ENCODE measurements at places on chromosomes 16 and 17. TPM values are rescaled to one million over a fixed set of nuclear protein-coding genes. Genes with fewer than 3 reads are reported as not detected.

The SLC13A5 gene
- not detected for total RNA-seq

DNA sequence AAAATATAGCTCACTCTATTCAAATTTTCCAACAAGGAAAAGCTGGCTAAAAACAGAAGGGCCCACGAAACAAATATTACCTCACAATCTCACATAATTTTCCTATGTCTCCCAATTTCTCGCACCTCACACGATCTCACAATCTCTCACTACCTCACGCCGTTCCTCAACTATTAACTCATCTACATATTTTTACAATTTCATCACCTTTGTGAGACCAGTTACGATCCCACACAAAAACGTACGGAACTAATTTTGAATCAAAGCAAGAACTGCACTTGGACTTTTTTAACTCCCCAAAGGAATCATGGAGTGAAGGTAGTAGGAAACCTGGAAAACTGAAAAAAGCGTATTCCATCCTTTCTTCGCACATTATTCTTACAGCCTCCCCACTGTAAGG, 1.1 kb downstream of the CBX1 start:
- no peaks in the 10 kb centered on the region for H3K27me3 ChIP-seq
- H3K4me3 ChIP-seq: peak overlapping the region; percentile 83
- peaks cover 6% of the 10 kb centered on the region for H3K4me1 ChIP-seq
- DNase-seq: no peak

DNA sequence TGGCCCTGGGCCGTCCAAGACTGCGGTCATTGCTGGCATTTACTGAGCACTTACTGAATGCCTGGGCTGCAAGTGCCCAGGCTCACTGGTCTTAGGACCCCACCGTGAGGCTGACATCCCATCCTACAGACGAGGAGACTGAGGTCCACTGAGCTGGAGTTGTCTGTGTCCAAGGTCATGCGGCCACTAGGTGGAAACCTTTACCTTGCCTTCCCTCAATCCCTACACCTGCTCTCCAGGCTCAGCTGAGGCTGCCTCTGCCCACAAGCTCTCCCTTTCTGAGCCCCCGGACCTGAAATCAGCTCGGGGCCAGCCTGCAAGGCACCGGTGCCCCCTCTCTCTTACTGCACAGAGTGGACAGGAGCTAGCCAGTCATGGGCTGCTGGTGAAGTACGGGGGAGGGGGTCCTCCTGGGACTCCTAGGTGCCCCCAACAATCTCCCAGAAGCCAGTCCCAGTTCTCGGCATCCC, 1.5 kb downstream of the CASKIN1 start:
- no peak overlapping the region for H3K4me3 ChIP-seq
- no peaks in the 10 kb centered on the region for H3K36me3 ChIP-seq
- peaks cover 26% of the 10 kb centered on the region for H3K27me3 ChIP-seq
- no peak overlapping the region for H3K27ac ChIP-seq
- DNase-seq: peak; percentile 48

The SEPTIN12 gene
- not detected for total RNA-seq

DNA sequence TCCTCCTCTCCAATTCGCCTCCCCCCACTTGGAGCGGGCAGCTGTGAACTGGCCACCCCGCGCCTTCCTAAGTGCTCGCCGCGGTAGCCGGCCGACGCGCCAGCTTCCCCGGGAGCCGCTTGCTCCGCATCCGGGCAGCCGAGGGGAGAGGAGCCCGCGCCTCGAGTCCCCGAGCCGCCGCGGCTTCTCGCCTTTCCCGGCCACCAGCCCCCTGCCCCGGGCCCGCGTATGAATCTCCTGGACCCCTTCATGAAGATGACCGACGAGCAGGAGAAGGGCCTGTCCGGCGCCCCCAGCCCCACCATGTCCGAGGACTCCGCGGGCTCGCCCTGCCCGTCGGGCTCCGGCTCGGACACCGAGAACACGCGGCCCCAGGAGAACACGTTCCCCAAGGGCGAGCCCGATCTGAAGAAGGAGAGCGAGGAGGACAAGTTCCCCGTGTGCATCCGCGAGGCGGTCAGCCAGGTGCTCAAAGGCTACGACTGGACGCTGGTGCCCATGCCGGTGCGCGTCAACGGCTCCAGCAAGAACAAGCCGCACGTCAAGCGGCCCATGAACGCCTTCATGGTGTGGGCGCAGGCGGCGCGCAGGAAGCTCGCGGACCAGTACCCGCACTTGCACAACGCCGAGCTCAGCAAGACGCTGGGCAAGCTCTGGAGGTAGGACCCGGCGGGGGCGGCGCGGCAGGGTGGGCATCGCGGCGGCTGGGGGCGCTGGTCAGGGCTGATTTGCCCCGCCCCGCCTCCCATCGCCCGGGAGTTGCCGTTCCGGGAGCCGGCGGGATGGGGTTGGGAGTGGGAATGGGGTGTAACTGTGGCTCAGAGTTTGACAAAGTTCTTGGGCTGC, 567 bp downstream of the SOX9 start:
- peak overlapping the region; percentile 93 for H3K4me3 ChIP-seq
- DNase-seq: peak; percentile 54
- H3K36me3 ChIP-seq: peaks cover 29% of the 10 kb centered on the region
- peak overlapping the region; percentile 67 for H3K27ac ChIP-seq
- H3K4me1 ChIP-seq: peaks cover 39% of the 10 kb centered on the region

The TEX19 gene
- 0.39 TPM for total RNA-seq

GRCh38 chr17:69192754-69193153, 35.9 kb downstream of the ABCA10 start:
- H3K36me3 ChIP-seq: no peaks in the 10 kb centered on the region
- no peak for DNase-seq
- peaks cover 7% of the 10 kb centered on the region for H3K4me1 ChIP-seq
- no peak overlapping the region for H3K4me3 ChIP-seq

DNA sequence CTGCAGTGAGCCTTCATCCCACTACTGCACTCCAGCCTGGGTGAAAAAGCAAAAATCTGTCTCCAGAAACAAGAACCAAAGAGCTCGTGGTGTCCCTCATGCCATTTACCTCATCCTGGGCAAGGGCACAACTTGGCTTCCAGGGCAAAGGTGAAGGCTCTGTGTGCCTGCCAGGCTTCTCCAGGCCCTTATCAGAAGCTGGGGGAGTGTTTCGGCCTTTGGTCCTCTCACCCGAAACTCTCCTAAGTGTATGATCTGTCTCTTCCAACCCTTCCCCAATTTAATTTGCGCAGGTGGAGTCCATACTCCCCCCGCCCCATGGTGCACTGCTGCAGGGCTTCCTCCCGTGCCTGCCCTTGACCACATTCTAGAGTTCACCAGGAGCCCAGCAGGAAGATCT, 1.1 kb downstream of the CES2 start:
- no peak for DNase-seq
- H3K27ac ChIP-seq: no peak overlapping the region
- H3K27me3 ChIP-seq: no peaks in the 10 kb centered on the region
- no peak overlapping the region for H3K4me3 ChIP-seq

The FOXF1 gene
- total RNA-seq: not detected

DNA sequence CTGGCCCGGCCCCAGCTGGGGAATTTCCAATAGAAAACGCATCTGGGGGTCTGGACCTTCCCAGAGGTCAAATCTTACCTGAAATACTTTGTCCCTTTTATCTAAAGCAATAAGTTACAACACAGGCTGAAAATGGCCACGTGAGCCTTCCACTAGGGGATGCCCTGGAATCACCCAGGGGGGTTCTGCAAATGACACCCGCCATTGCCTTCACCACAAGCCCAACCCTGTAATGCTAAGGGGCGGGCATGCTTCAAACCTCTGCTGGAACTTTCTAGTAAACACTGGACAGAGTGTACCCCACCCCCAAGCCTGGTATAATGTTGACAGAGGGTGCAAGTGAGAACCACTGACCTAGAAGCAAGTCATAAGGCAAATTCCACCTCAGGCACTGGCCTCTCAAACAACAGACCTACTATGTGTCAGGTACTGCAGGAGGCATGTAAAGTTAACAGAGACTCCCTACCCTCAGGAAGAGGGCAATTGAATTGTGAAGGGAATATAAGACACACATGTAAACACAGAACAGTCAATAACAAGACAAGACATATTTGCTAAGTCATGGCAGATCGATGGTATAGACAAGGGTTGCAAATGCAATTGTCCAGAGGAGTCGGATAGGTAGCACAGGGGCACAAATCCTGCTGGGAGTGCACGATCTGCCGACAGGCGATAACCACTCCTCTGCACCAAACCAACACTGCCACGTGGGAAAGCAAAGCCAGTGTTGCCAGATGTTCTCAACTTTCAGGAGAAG, 59.0 kb downstream of the ARHGAP17 start:
- no peaks in the 10 kb centered on the region for H3K27me3 ChIP-seq
- peaks cover 7% of the 10 kb centered on the region for H3K4me1 ChIP-seq
- peaks cover 85% of the 10 kb centered on the region for H3K36me3 ChIP-seq
- no peak for DNase-seq

GRCh38 chr17:49003557-49004511, 6.6 kb downstream of the IGF2BP1 start:
- no peaks in the 10 kb centered on the region for H3K27me3 ChIP-seq
- peak overlapping the region; percentile 100 for H3K27ac ChIP-seq
- DNase-seq: peak; percentile 68
- H3K36me3 ChIP-seq: peaks cover 87% of the 10 kb centered on the region
- H3K4me1 ChIP-seq: peaks cover 45% of the 10 kb centered on the region
- H3K4me3 ChIP-seq: peak overlapping the region; percentile 97

GRCh38 chr17:19237389-19238166, 412 bp downstream of the EPN2 start:
- peak overlapping the region; percentile 94 for H3K4me3 ChIP-seq
- H3K27me3 ChIP-seq: no peaks in the 10 kb centered on the region
- no peaks in the 10 kb centered on the region for H3K4me1 ChIP-seq
- peak; percentile 62 for DNase-seq

- no peak overlapping the region for H3K4me3 ChIP-seq
- no peaks in the 10 kb centered on the region for H3K27me3 ChIP-seq
- H3K27ac ChIP-seq: no peak overlapping the region
- no peak for DNase-seq
Measured at GRCh38 chr17:2685696-2686095, 25.9 kb downstream of the CLUH start.

The SHISA9 gene
- total RNA-seq: not detected

DNA sequence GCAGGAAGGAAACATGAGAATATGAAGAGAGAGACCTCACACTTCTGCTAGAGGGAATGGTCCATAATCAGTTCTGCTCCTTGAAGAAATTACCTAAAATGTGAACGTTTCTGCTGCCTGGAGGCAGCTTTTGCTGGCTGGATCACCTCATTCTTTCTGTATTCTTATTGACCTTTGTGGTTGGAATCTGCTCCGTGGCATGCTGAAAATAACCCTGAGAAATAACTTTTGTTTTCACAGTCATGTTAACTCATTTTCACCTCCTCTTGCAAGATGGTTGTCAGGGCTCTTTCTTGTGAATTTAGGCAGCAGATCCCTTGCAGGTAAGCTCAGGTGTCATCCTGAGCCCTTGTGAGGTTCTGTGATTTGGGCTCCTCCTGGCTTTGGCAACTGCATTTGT, 70.2 kb downstream of the IRF8 start:
- DNase-seq: no peak
- H3K36me3 ChIP-seq: no peaks in the 10 kb centered on the region
- no peaks in the 10 kb centered on the region for H3K4me1 ChIP-seq
- no peak overlapping the region for H3K4me3 ChIP-seq
- no peak overlapping the region for H3K27ac ChIP-seq

DNA sequence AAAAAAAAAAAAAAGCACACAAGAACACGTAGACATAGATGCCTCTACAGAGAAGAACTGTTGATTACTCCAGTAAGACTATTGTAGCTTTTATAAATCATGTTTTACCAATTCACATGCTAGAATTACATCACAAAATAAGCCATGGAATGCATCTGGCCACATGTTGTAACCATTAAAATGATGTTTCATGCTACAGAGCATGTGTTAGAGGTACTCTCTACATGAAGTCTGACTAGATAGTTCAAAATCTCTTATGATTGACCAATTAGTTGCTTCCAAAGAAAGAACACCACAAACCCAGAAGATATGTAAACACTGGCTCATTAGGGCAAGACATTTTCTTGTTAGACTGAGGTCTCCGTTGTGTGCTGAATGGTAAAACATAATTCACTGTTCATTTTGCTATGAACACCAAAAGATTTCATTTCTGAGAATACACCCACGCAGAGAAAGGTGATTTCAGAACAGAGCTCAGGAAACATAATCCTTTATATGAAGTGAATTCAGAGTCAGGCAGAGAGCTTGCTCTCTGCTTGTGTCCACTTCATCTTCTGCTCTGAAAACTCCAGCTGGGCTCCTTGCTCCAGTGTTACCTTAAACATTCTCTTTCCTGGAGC, 411.4 kb upstream of the SOX9 start:
- no peak for DNase-seq
- no peak overlapping the region for H3K27ac ChIP-seq
- H3K4me3 ChIP-seq: no peak overlapping the region
- H3K36me3 ChIP-seq: no peaks in the 10 kb centered on the region
- H3K4me1 ChIP-seq: no peaks in the 10 kb centered on the region

- peak overlapping the region; percentile 83 for H3K4me3 ChIP-seq
- peaks cover 9% of the 10 kb centered on the region for H3K4me1 ChIP-seq
Measured at GRCh38 chr17:29567554-29568330, 759 bp upstream of the TP53I13 start.
